Retinal pigment epithelial cell (primary cell): ENCODE measurements at places on chromosomes 12 and 14.

GRCh38 chr12:84641940-84642545 is 270.6 kb downstream of the SLC6A15 start:
- no peak for DNase-seq

DNA sequence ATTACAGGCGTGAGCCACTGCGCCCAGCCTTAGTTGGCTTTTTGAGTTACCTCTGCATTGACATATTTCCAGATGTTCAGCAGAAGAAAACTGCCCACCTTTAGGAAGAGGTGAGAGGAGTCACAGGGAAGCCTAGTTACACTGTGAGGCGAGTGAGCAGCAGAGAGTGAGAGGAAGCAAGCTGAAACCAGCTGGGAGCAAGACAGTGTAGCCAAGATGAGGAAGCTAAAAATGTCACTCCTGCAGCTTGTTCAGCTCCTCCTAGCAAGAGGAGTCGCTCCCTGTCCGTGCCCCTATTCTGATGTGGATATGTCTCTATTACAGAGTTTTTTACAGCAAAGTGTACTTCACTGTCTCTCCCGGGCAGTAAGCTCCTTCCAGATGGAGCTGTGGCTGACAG is 127.6 kb downstream of the GXYLT1 start:
- DNase-seq, result no peak

DNA sequence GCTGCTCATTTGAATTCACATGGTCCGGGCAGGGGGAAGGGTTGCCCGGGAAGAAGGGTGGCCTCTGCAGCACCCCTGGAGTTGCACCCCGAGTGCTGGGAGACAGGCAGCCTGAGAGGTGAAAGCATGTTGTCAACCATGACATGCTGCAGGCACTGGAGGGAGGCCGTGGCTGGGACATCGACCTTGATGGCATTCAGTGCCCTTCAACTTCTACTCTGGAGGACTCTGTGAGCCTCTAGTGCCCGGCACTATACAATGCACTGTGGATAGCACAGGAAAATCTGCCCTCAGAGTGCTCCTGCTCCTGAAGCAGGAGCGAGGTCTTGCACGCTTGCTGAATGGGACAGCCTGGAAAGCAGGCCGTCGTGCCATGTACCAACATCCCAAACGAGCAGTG is 359.3 kb upstream of the FKBP4 start:
- no peak for DNase-seq

- no peak for DNase-seq
Observed at GRCh38 chr12:62978768-62979167, 43.8 kb upstream of the PPM1H start.

- DNase-seq, result no peak
Observed at GRCh38 chr14:20383636-20384035, 29.7 kb downstream of the TEP1 start.

GRCh38 chr12:91379051-91379775 is 196.6 kb upstream of the DCN start:
- DNase-seq, result no peak

DNA sequence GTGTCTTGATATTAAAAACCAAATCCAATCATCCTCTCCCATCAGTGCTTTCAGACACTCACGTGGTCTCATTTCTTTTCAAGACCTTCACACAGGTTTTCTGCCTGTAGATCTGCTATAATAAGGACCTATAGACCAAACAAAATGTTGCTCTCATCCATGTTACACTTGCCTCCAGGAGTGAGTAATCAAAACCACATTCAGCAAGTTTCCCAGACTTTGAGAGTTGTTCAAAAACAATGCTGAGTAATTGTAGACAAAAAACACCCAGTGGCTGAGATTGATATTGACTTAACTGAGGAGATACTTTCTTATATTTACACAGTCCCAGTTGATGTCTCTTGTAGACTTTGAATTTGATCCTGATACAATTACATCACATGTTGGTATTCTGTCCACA is 383.1 kb downstream of the TMEM132D start:
- DNase-seq, result no peak

DNA sequence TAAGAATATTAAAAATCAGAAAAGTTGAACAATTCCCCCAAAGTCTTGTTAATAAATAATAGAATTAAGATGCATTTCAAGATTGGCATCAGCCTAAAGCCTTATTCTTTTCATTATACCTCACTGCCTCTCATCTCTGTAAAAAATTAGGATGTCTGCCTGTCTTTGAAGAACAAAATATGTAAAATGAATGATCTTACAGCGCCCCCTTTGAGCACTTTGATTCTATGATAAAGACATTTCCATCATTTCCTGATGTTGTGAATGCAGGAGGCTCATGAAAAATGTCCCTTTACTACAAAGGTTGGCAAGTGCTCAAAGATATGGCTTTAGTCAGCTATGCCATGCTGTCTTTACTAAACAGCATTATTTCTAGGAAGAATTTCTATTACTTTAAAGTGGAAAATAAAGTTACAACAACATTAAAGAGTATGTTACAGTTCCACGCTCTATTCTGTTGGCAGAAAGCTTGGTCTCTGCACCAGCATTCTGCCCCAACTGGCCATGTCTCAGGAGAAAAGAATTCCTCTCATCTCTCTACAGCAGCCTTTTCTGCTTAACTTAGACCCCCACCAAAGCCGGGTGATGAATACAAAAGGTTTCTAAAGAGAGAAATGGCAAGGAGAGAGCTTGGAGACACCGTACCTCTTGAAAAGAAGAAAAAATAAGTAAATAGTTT is 95.1 kb downstream of the LLPH start:
- DNase-seq, result peak; percentile 16

DNA sequence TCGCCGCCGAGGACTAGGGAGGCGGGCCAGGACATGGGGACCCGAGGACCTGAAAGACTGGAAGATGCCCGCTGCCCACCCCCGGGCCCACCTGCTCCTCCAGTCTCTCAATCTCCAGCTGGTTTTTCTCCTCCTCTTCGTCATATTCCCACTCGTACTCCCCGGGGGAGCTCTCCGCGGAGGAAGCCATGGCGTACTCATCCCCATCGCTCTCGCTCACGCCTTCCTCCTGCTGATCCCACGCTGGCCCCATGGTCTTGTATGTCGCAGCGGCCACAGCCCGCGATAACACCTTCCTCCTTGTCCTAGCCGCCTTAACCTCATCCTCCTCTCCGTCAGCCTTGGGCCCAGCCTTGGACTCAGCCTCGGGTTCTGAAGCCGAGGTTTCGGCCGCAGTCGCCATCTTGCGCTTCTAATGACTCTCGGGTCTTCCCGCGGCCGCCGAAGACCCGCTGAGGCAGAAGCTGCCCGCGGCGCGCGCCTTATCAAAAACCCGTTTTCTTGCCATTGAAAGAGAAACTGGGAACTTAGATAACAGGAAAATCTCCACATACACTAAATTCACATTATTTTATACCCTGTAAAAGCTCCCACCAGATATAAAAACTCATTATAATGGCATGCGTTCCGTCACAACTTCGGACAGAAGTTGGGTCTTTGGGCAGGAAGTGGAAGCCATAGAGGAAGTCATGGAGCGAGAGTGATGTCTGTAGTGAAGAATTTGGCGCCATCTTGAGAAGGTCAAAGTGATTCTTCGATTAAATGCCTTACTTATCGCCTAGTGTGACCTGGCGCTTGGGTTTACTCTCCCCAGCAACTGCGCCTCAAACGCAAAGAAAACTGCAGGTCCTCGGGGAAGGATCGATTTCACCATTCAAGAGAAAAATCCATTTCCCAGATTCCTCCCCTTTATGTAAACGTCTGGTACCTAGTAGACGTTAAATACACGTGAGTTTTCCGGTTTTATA is at the start of gene SART3:
Gene SART3 (minus strand): TSS at position 422 of the 968 bp plus-strand sequence. CDS start 19 bp downstream, at position 403.
- DNase-seq, result peak; percentile 69

- DNase-seq, result no peak
Observed at GRCh38 chr12:5582018-5582417, 150.1 kb downstream of the NTF3 start.

DNA sequence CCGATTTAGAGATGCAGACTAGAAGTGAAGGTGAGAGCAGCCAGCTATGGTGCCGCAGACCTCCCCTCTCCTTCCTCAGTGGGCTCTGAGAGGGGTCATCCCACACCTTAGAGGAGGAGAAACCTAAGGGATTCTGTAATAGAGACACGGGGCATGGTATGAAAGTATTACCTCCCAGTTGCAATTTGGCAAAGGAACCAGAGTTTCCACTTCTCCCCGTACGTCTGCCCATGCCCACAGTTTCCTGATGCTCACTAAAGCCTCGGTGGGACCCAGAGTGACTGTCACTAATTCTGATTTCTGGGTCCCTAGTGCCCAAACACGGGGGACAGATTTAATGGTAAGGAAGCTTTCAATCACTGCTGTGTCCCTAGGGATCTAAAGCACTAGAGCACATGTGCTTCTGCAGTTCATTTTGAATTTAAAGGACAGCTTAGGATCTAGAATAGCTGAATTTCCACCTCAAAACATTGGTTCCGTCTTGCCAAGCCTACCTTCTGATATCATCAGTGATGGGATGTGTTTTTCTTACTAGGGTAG is 44.1 kb downstream of the DAD1 start:
- no peak for DNase-seq

DNA sequence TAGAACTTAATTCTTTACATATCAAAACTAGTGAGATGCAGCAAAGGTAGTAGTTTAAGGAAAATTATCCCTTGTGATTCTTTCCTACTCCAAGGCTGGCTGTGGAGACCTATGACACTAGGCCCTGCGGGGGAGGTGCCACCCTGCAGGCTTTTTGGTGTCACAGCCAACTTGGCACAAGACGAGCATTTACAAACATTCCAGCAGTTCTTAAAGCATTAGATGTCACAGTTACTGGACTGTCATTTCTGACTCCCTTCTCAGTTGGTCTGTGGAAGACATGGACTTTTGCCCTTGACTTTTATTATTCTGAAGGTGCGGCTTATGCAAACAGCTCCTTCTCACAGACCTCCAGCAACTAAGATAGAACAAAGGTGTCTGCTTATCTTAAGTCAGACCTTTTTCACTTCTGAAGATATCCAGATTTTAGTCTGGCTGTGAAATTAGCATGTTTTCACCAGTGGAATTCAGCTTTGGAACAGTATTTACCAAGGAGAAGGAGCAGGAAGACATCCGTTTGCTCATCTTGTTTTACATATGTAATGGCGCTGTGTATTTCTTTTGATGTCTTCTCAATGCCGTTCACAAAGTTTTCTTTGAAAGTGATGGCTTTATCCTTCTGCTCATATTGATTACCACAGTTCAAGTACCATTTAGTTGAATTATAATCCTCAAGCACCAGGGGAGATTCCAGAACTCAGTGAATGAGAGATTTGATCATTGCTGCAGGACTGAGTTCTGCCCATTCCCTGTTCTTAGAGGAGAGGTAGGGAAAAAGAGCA is 17.9 kb downstream of the SRGAP1 start:
- no peak for DNase-seq

GRCh38 chr14:26995301-26995700 is 397.5 kb upstream of the NOVA1 start:
- DNase-seq, result no peak

DNA sequence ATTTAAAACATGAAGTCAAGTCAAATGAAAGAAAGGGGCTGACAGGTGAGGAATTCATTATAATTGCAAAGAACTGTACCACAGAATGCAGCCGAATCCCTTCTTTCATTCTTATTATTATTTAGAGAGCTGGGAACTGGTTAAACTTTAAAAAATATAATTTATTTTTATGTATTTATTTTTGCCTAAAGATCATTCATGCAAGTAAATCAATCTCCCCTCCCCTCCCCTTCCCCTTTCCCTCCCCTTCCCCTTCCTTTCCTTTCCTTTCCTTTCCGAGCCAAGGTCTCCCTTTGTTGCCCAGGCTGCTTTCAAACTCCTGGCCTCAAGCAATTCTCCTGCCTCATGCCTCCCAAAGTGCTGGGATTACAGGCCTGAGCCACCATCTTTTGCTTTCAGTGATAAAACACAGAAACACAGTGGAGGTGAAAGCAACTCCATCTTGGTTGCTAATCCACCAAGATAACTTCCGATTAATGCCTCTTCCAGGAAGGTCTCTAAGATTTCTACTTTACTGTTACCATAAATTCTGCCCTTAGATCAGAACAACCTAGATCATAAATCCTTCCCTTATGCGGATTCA is 6.0 kb upstream of the UBC start:
- DNase-seq, result no peak

DNA sequence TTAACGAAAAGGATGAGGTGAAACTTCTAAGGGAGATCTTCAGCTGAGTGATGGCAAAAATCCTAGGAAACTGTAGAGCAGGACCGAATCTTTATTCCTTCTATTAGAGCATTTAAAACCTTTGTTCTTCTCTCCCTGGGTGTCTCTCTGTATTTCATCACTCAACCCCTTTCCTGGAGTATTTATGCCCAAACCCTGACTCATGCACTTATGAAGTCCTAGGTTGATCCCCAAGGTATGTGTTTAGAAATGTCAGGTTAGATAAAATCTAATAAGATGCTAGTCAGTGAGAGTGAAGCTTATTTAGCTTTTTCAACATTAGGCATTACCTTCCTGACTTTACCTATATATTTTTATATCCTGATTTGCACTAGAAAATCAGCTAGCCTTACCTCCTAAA is 239.8 kb upstream of the NPAS3 start:
- DNase-seq, result no peak

DNA sequence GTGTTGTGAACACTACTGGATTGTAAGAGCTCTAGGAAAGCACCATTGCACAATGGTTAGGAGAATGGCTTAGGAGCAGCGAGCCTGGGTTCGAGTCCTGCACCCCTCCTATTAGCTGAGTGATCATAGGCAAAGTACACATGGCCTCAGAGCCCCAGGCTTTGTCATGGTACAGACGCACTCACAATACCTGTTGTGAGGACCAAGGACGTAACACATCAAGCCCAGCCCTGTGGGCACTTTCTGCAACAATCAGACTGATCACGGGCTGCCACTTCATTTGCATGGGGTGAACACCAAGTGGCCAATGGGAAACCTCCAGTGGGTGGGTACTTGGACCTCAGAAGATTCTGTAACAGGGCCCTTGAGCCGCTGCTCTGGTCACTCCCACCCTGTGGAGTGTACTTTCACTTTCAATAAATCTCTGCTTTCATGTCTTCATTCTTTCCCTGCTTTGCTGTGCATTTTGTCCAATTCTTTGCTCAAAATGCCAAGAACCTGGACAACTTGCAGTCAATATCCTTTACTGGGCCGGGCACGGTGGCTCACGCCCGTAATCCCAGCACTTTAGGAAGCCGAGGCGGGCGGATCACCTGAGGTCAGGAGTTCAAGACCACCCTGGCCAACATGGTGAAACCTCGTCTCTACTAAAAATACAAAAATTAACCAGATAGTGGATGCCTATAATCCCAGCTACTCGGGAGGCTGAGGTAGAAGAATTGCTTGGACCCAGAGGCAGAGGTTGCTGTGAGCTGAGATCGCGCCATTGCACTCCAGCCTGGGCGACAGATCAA is 28.2 kb downstream of the GLRX5 start:
- no peak for DNase-seq

DNA sequence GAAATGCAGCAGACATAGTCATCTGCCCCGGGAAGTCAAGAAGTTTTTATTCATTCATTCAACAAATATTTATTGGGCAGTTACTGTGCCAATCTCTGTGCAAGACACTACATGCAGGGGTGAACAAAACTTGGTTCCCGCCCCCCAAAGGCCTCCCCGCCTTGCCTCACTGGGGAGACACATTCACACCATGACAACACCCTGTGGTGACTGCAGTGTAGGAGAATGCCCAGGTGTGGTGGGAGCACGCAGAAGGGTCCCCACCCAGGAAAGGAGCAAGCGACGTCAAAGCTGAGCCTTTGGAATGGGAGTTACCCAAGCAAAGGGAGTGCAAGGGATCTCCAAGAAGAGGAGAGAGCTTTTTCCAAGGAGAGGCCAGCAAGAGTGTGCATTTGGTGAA is 1.6 kb upstream of the AQP6 start:
- DNase-seq, result no peak

- no peak for DNase-seq
Observed at GRCh38 chr14:85978582-85979250, 448.8 kb downstream of the FLRT2 start.

GRCh38 chr14:105475269-105476096 is 862 bp downstream of the CRIP2 start:
- DNase-seq, result no peak
